CD8-positive, alpha-beta memory T cell (primary cell): ENCODE measurements at places on chromosomes 12 and 14.

DNA sequence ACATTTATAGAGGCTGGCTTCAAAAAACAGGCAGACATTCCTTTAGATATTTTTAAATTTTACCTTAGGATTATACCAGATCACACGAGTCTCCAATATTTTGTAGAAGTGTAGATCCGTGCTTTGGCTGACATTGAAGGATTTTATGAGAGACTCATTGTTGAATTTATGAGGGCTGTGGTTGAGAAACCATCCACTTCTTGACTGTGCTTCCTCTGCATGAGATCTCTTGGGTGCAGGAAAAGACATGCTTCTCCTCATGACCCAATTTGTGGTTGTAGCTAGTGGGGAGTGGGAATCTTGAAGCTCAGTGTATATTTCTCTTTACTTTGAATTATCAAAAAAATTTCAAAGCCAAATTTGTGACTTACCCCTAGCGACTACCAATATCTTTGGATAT is 36.7 kb upstream of the NKX2-8 start:
- DNase-seq: no peak

- peak; percentile 91 for DNase-seq
Measured at GRCh38 chr12:123457980-123458779, at the start of gene SNRNP35. Gene SNRNP35, plus strand, starts transcription at chr12:123458139. Its CDS starts 7,402 bp downstream, at chr12:123465541.

DNA sequence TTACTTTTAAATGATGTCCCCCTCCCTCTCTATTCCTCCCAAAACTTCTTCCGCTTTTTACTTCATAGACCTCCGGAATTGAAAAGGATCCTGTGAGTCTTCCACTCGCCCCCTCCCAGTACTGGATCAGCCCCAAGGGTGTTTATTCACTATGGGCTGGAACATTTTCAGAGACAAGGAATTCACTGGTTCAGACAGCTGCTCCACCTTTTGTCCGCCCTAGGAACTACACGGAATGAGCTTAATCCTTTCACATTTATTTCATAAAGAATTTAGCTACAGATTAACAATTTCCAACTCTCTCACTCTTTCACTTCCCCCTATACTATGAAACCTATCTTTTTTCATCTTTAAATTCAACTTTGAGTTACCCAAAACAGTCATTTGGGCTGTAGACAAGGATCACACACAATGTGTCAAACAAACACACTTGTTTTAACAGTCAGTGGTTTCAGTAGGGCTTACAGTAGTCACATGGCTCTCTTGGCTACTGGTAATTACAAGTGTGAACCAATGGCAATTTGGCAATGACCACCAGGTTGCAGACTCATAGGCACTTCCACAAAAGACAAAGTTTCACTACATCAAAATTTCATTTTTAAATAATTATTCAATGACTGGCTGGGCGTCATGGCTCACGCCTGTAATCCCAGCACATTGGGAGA is 20.6 kb downstream of the CNIH1 start:
- DNase-seq: no peak

DNA sequence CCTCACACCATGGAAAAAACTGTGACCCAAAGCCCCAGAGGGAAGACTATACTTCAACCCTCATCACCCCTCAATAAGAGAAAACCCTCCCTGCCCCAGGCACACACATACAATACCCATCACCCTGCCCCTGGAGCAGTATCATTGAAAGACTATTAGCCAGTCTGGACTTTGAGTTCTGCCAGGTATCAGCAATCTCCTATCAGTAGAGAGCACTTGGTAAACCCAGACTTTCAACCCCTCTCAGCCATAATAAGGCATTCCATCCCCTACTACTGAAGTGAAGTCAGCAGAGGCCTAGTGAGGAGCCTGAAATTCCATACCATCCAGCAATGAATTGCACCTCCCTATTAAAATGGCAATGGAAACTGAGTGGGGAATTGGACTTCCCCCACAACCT is 16.4 kb upstream of the PRKD1 start:
- DNase-seq: no peak

DNA sequence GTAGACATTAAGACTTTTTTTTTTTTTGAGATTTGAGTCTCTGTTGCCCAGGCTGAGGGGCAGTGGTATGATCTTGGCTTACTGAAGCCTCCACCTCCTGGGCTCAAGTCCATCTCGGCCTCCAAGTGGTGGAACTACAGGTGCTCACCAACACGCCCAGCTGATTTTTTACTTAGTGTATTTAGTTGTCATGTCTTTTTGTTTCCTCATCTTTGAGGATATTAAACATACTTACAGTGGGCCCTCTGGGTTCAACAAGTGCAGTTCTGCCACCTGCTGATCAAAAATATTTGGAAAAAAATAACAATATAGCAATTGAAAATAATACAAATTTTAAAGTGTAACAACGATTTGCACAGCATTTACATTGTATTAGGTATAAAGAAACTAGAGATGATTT is 4.4 kb upstream of the B4GALNT1 start:
- no peak for DNase-seq

DNA sequence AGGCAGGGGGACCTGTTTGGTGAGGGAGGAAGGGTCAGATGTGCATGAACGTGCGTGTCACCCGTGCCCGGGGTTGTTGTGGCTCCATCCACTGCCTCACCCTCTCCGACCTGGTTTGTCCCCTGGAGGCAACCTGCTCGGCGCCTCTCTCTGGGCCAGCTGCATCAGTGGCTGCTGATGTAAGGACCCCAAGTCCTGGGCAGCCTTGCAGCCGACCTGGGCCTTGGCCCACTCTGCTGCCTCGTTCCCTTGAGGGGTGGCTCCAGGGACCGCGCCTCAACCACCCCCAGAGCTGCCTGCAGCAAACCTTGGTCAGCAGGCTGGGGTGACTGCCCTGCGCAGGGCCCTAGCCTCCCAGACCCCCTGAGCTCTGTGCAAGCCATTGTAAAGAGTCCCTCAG is 351.7 kb downstream of the TMEM121 start:
- DNase-seq: no peak

- no peak for DNase-seq
Measured at GRCh38 chr12:90854136-90854689, 100.8 kb downstream of the CCER1 start.

DNA sequence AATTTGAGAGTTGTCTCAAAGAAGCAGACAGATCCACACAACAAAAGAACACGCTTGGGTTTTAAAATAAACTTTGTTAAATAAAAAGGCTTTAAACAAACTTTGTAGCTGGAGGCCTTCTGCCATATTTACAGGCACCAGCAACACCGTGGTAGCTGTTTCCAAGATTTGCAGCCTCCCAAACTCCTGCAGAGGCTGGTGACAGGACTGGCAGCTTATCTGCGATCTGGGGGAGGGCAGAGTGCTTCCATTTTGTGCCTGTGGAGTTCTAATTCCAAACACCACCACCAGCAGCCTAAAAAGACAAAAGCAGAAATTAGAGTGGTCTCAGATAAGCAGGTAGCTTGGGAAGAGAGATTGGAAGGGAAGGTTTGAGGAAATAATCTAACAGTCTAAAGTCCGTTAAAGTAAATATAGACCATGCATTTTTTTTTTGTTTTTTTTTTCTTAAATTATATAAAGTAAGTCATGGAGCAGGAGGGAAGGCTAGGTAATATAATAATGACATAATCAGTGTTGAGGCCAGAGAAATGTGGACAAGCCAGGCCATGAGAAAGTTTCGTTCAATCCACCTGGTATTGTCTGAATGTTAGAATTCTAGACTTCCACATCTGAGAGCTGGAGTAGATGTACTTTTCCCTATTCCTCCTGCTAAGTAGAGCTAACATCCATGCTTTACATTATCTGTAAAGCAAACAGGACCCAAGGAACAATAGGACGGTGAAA is 69.6 kb upstream of the TMEM132D start:
- no peak for DNase-seq

GRCh38 chr12:65956056-65956738 is 131.9 kb downstream of the HMGA2 start:
- no peak for DNase-seq

GRCh38 chr12:10454531-10454930 is 1.4 kb upstream of the KLRC1 start:
- DNase-seq: no peak

DNA sequence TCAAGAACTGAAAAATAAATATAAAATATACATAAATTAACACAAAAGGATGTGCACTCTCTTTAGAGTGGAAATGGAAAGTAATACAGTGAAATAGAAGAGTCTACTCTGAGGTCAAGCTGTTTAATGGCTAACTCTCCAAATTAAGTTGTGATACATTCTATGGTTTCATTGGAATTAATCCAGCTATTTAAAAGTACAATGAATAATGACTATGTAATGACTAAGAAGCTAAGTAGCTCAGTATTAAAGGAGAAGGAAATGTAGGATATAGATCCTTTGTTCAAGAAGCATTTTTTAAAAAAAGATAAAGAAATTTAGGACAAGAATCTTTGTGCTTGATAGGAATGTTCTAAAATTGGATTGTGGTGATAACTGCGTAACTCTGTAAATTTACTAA is 85.3 kb downstream of the LRP6 start:
- DNase-seq: no peak

- DNase-seq: no peak
Measured at GRCh38 chr12:80189241-80189640, 89.9 kb downstream of the OTOGL start.

DNA sequence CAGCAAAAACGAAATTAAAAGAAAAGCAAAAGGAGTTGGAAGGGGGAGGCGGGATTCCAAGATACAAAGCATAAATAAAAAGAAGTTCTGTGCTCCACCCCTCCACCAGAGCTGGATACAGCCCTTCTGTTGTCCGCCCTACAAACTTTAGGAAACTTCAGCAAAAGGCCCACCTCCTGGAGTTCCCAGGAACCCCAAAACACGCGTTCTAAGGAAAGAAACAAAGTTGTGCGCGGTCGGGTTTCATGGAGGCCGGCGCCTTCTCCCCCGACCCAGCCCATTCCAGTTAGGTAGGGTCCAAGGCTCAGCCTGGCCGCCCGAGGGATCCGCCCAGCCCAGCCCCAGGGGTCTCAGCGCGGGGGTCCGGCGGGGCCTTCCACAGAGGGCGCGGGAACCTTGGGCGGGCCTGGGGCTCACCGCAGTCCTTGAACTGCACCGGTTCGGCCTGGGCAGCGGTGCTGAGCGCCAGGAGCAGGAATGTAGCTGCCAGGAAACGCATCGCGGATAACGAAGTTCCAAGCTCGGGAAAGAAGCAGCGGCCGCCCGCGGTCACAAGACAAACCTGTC is at the start of gene NPC2:
TSS of gene NPC2 (minus strand) at position 530 of the 567 bp plus-strand sequence. CDS start at position 499, 31 bp downstream.
- DNase-seq: no peak

GRCh38 chr14:33768458-33768830 is 182.4 kb downstream of the EGLN3 start:
- no peak for DNase-seq

- no peak for DNase-seq
Measured at GRCh38 chr12:56315249-56315621, 553 bp downstream of the CNPY2 start.

- no peak for DNase-seq
Measured at GRCh38 chr14:57122129-57122528, 146.6 kb downstream of the EXOC5 start.

DNA sequence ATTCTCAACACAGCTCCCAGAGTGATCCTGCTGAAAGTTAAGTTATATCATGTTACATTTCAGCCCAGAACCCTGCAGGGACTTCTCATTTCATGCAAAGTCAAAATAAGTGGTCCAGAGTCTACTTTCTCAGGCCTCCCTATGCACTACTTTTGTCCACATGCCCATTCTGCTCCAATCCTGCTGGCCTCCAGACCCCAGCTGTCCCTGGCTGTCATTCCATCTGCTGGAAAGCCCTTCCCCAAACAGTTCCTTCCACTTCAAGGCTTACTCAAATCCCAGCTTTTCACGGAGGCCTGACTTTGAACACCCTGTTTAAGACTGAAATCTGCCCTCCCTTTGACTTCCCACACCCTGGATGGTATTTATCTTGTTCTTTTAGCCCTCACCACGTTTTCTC is 109.8 kb upstream of the DNM1L start:
- DNase-seq: no peak

DNA sequence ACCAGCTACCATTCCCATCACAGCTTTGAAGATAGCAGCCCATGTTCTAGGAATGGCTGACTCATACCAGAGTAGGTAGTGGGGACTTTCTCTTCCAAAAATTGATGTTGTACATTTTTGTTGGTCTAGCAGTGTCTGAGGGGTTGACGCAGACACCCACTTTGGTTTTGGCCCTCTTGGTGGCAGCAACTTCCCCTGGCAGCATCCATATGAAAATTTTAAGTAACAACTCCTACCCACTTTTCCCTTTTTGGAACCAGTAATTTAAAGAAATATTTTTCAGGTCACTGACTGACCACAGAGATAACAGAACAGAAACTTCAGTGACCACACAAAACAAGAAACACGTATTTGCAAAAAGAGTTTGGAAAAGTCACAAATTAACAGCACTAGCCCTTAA is 162.0 kb upstream of the TMCC3 start:
- DNase-seq: no peak

DNA sequence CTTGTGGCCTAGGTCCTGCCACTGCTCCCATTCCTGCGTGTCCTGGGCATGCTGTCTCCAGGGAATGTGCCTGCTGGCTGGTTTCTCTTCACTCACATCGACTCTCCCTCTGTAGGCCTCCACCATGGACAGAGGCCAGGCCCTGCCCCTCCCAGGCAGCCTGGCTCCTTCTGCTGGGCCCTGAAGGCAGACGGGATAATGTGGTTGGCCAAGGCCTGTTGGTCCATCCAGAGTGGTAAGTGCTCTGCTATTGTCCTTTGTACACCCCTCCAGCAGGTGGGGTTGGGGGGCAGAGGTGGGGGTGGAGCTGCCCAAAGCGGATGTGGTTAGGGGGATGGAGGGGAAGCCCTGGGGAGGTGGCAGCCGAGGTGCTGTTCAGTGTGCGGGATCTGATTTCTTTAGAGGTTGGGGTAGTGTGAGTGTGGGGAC is 9.5 kb upstream of the NR4A1 start:
- peak; percentile 51 for DNase-seq

DNA sequence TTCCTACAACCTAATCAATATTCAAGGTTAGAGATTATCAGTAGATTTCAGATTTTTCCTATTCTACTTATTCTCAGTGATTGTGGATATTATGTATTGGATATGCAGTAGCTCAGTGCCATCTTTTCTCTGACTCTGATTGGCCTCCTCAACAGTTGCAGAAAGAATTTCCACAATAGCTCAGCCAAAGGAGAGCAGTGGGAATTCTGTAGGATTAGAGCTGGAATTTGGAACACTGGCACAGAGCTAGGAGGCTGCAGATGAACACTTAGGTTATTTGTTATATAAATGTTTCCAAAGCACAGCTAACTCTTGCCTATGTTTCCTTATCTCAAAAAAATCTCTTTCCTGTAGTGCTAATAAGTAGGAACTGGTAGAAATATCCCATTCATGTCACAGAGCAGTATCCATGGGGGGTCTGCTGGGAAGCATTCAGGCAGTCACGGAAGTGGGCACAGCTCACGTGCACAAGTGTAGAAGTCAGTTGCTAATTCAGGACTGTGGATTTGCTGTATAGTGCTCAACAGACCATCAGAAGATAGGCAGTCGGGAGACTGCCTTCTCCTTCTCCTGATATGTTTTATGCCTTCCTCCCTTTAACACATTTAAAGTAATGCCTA is 116.2 kb upstream of the TMEM260 start:
- no peak for DNase-seq

DNA sequence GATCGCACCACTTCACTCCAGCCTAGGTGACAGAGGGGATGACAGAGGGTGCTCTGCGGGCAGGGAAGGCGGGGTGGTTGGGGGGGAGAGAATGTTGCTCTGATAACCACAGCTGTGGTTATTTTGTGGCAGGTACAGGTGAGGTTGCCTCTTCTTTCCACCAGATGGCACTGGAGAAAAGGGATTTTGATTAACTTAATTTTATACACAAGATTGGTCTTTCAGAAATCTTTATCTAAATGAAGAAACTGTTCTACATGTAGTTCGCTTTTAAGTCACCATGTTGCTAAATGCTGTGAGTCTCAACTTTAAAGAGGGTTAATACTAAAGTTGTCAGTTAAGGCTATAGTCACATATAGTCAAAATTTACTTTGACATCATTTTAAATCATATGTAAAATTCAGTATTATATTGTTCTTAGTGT is 25.7 kb downstream of the FGF23 start:
- DNase-seq: peak; percentile 36

- no peak for DNase-seq
Measured at GRCh38 chr12:3896801-3897351, 23.7 kb upstream of the PARP11 start.
